Mesothelial cell of epicardium (in vitro differentiated cells): ENCODE measurements at places on chromosomes 16 and 17. TPM values are rescaled to one million over a fixed set of nuclear protein-coding genes. Genes with fewer than 3 reads are reported as not detected.

DNA sequence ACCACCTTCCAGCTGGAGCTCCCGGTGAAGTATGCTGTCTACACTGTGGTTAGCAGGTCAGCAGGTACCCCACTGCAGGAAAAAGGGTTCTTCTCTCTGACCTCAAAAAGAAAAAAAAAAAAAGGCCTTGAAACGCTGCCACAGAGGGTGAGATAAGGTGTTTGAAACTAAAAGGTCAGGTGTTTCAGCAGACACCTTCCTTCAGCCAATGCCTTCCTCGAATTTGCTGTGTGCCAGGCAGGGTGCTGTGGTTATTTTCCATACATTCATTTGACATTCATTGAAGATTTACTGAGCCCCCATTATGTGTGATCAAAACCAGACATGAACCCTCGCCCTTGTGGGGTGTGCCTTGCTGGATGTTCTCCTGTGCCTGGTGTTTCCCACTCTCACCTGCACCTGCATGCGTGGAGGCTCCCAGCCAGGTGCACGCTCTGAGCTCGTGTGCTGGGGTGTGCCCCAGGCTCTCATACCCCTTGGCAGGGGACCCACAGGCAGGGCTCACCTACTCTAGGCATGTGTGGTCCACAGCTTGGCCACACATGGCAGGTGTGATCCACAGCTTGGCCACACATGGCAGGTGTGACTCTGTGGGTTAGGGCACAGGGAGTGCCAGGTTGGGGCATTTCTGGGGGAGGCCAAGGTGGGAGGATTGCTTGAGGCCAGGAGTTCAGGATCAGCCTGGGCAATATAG is 15.8 kb upstream of the ITGAD start:
- no peak for DNase-seq

DNA sequence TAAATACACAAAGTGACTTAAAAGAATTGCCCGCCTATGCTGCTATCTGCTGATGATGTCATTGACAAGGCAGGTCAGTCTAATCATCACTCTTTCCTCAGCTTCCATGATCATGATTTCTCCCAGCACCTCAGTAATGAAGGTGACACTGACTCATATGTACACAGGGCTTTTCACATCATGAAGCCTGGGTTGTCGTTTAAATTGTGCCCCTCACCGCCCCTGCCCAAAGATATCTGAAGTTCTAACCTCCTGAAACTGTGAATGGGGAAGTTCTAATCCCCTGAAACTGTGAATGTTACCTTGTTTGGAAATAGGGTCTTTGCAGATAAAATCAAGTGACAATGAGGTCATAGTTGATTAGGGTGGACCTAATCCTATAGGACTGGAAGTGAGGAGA is 17.4 kb upstream of the GPRC5C start:
- DNase-seq: no peak

GRCh38 chr17:2856727-2857126 is 60.5 kb downstream of the RAP1GAP2 start:
- DNase-seq: no peak

DNA sequence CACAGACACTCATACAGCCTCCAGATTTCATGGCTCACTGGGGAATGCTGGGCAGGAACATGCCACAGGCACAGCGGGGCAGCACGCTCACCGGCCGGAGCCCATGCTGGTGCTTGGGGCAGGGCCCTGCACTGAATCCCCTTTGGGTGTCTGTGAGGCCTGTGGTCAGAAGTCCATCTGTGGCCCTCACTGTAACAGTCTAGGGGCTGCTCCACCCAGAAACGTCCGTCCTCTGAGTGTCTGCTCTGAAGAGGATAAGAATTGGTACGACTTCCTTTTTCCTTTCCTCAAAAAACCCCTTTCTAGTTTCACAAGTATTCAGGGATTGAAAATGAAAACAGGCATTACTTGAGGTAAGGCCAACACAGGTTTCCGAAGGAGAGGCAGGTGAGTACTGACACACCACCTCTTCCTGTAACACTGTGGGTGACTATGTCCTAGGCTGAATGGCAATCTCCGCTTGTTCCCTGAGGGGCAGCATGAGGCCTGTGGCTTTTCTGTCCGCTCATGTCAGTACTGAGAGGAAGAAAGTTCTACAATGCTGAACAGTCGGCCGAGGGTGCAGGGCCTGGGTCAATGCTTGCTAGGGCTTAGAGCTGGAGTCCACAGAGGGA is 42.5 kb downstream of the TMEM11 start:
- DNase-seq: no peak

DNA sequence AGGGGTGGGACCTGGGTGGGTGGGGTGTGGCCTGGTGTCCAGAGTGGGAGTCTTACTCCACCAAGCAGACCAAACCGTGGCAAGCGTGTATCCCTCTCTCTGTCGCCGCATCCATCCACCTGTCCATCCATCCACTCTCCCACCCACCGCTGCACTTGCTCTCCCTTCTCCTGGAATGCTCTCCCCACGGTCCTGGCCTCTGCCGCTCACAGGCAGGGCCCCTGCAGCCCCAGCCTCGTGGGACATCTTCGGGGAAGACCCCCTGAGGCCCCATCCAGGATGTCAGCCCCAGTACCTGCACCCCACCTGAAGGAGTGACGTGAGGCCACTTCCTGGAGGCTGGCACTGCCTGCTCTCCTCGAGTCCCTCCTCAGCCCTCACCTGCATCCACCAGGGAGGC is 189.5 kb upstream of the GSE1 start:
- no peak for DNase-seq

DNA sequence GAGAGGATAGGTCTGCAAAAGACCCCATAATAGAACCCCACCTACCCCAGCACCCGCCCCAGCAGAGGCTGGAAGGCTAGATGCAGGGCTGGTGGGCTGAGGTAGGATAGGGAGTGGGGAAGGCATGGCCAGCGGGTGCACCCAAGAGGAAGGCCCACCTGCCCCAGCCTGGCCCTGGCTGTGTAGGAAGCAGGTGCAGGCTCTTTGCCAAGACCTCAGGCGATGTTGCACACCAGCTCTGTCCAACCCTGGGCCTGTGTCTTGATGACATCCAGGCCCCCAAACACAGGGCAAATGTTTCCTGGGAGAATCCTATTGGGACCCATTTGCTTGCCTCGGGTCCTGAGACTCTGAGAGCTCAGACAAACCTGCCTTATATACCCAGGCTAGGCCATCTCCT is 12.2 kb downstream of the UNC119 start:
- DNase-seq: no peak

GRCh38 chr17:7889166-7889955 is 772 bp downstream of the CHD3 start:
- DNase-seq: peak; percentile 72

DNA sequence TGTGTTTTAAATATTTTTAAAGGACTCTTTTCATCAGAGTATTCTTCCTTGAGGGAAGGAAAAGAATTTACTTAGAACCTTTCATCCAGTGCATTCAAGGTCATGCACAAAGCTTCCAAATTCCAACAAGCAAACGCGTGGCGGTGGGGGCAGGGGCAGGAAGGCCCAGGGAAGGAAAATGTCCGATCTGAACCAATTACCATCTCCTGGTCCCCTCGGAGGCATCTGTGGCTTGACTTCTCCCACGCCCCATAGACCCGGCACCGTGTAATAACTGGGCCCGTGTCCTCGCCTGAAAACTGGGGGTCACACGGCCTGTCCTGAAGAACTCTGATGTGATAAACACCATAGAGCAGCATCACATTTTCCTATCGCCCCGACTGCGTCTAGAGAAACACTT is 18.3 kb downstream of the MEAK7 start:
- no peak for DNase-seq

The GRIN2A gene
- total RNA-seq: 2.8 to 4.9 TPM (median 4.6 TPM) in 3 replicates

DNA sequence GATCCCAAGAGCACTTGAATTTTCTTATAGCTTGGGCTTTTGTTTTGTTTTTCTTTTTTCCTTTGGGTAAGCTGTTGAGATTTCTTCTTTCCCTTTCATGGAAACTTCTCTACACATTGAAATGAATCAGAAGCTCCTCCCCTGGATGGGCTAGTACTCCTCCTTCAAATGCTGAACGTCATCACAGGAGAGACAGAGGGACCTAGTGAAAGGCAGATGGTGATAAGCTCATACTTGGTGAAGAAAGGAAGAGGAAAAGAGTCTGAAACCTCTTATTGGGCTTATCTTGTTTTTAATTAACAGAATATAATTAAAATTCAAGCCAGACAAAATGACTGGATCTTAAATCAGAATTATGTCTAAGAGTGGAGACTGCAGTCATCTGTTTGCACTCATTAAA is 147.3 kb downstream of the SNX11 start:
- no peak for DNase-seq

The DDX19B gene
- total RNA-seq: 29.7 to 31.2 TPM (median 30.9 TPM) in 3 replicates

GRCh38 chr17:39551879-39552278 is 55.8 kb downstream of the NEUROD2 start:
- DNase-seq: no peak

GRCh38 chr16:25563700-25564099 is 128.1 kb upstream of the HS3ST4 start:
- no peak for DNase-seq

The SPSB3 gene
- 49.6 to 51.4 TPM (median 50.0 TPM) in 3 replicates for total RNA-seq

The NPEPPS gene
- total RNA-seq: 190 to 201 TPM (median 201 TPM) in 3 replicates

The B4GALNT2 gene
- total RNA-seq: 0.02 to 0.07 TPM (median 0.04 TPM) in 3 replicates

The AGRP gene
- total RNA-seq: not detected in 3 replicates

GRCh38 chr17:79627184-79627765 is 16.4 kb upstream of the RBFOX3 start:
- DNase-seq: peak; percentile 8

GRCh38 chr17:41492351-41492750 is 2.6 kb upstream of the KRT36 start:
- DNase-seq: no peak

DNA sequence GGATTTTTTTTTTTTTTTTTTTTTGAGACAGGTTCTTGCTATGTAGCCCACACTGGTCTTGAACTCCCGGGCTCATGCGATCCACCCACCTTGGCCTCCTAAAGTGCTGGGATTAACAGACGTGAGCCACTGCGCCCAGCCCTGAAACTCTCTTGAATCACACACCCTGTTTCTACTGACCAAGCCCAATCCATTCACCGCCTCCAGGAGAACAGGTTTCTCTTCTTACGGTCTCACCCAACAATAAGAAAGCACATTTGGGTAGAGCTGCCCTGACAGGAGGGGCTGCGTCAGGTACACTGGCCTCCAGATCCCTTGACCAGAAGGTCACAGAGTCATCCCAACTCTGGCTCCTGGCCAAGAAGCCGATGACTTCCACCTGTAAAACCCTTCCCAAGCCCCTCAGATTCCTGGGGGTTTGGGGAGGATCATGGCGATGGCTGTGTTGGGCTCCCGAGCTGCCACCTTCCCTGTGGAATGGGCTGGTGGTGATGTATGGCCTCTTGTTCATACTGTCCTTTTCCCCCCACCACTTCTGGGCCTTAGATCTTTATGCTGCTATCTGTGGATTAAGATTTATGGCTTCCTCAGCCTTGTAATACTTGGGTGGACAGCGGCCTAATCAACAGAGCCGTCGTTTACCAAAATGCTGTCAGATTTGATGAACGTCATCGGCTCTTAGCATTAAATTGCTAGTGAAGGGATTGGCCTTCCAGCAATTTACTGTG is 89.1 kb downstream of the KATNIP start:
- DNase-seq: no peak

DNA sequence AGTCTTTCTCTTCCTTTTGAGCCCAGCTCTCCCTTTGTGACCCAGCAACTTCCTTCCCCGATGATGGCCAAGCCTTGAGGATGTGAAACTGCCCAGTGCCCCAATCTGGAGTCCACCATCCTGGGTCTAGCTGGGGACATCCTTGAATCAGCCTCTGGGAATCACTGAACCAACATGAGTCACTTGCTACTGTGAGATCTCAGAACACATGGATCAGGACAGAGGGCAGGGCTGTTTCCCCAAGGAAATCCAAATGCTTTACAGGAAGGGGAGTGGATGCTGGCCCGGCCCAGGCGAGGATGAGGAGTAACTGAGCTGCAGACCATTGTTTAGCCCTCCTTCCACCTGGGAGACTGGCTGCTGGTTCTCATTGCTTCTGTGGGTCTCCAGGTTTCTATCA is 547.6 kb downstream of the WWOX start:
- no peak for DNase-seq

- DNase-seq: no peak
Measured at GRCh38 chr17:36937959-36938565, 787 bp downstream of the LHX1 start.

The TMC6 gene
- total RNA-seq: 85.5 to 96.8 TPM (median 86.4 TPM) in 3 replicates

DNA sequence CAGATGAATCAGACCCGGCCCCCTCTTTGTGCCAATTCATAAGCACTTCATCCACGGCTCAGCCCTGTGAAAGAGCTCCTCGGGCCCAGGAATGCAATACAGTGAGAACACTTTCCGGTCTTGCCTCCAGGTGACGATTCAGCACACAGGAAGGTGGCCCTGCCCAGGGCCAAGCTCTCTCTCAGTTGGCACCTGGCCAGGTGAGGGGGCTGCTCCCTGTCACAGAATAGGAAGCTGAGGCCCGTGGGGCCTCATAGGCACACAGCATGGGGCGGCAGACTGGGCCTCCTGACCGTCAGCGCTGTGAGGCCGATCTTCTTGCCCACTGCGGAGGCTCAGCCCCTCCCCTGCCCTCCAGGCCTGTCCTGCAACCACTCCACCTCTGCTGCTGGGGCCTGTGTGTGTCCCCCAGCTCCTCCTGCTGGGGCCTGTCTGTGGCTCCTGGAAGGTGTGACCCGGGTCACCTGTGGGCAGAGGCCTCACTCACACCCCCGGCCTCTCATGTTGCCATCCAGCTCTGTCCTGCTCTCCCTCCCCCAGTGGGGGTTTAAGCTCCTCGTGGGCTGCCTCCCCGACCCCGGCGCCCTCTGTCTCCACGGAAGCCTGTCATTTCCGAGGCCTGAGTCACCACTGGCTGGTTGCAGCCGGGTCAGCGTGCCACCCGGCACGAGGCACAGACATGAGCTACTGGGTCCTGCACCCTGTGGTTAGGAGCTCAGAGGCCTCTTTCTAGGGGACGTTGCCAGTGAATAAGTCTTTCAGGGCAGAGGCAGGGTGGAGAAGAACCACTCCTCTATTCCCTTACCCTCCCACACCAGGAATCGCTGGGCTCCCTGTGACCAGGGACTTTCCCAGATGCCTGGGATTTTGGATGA is 114.4 kb downstream of the SEC14L1 start:
- peak; percentile 63 for DNase-seq

The SP6 gene
- total RNA-seq: 15.9 to 17.6 TPM (median 16.0 TPM) in 3 replicates

GRCh38 chr16:83681381-83681956 is 126.3 kb upstream of the HSBP1 start:
- no peak for DNase-seq

The NLRC3 gene
- total RNA-seq: 0.04 to 0.13 TPM in 2 of 3 replicates, not detected in the other

GRCh38 chr16:28974007-28974436 is 556 bp upstream of the SPNS1 start:
- DNase-seq: peak; percentile 68

GRCh38 chr16:75222271-75222783 is 3.5 kb downstream of the CTRB1 start:
- no peak for DNase-seq

GRCh38 chr16:1163567-1164055 is 10.7 kb downstream of the CACNA1H start:
- no peak for DNase-seq

DNA sequence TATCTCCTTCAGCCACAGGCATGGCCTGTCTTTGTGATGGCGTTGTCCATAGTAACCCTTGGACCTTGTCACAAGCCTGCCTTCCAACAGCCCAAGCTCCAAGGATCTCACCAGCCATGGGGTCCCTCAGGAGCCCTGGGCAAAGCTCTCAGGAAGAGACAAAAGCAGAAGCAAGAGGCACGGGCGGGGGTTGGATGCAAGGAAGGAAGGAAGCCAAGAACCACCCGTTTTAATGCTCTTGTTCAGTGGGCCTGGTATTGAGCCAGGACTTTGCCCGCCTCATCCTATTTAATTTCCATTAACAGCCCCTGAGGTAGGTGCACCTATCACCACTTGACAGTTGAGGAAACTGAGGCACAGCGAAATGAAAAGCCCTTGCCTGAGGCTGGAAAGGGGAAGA is 32.3 kb upstream of the GOSR2 start:
- no peak for DNase-seq
